Fibroblast of lung (primary cell): ENCODE measurements at places on chromosomes 1 and 21. TPM values are rescaled to one million over a fixed set of nuclear protein-coding genes. Genes with fewer than 3 reads are reported as not detected.

DNA sequence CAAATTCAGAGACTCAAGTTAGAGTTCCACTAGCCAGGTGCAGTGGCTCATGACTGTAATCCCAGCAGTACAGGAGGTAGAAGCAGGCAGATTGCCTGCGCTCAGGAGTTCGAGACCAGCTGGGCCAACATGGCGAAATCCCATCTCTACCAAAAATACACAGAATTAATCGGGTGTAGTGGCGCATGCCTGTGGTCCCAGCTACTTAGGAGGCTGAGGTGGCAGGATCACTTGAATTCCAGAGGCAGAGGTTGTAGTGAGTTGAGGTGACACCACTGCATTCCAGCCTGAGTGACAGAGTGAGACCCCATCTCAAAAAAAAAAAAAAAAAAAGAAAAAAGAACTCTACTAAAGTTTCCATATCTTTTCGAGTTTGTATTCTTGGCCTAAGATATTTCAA is 36.7 kb upstream of the CHRM3 start:
- no peak for DNase-seq

DNA sequence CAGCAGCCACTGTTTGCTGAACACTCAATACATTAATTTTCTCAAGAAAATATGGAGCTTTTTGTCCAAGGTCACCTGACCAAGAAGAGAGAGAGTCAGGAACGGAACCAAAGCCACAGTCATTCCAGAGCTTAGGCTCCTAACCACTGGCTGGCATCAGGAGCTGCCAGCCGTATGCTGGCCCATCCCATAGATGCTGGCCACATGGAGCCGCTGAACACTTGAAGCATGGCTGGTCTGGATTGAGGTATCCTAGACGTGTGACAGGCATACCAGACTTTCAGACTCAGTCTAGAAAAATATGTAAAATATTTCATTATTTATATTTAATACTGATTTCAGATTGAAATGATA is 458.7 kb downstream of the MATN1 start:
- DNase-seq: no peak

DNA sequence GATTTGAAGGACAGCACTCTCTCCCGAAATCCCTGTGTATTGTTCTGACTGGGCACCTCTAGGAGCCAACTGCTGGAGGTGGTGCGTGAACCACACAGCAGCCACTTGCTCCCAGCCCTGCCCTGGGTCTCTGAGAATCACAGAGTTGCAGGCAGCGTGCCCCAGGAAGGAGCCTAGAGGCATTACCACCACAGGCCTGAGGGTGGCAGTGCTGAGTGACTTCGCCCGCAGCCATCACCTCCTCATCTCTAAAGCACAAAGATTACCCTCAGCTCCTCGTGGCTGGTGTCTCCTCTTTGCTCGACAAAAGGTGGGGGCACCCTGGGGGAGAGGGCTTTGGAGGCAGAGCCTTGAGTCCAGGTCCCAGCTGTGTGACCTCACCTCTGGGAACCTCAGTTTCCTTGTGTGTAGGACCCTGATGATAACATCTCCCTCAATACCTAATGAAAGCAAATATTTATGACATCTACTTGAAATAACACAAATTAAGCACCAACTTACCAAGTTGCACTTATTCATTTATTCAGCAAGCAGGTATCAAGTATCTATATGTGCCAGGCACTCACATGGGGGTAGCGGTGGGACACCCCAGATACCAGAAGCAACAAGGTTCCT is 86.3 kb downstream of the VWA5B1 start:
- DNase-seq: no peak

The EPHA10 gene
- polyA plus RNA-seq: not detected in 2 replicates

The NRDC gene
- polyA plus RNA-seq: 136 and 142 TPM in 2 replicates

The GUCA2B gene
- not detected in 2 replicates for polyA plus RNA-seq
